ENCODE measurements at places on chromosomes 5 and 9. TPM values are rescaled to one million over a fixed set of nuclear protein-coding genes. Genes with fewer than 3 reads are reported as not detected.

Gene DPM2
- 13.2 TPM for total RNA-seq

Gene TAF11L6
- total RNA-seq = not detected

Gene PCDHA13
- 9.7 TPM for total RNA-seq

Gene GAPT
- 0.77 TPM for total RNA-seq

Gene N4BP3
- 10.6 TPM for total RNA-seq

Gene ANKRA2
- 61.4 TPM for total RNA-seq

Gene UGT3A2
- 1.7 TPM for total RNA-seq

Gene C5orf52
- not detected for total RNA-seq

Gene IFNK
- total RNA-seq = not detected

Gene HACD4
- total RNA-seq = 5.1 TPM

Gene TMEM174
- total RNA-seq = not detected

Gene MLANA
- total RNA-seq = 27.2 TPM

Gene TMEM232
- 11.8 TPM for total RNA-seq

Gene GGTA1
- 3.5 TPM for total RNA-seq

Data from camera-type eye (tissue), 1 donor.